Kasumi-1 (cell line): ENCODE measurements at places on chromosomes 2 and 18.

DNA sequence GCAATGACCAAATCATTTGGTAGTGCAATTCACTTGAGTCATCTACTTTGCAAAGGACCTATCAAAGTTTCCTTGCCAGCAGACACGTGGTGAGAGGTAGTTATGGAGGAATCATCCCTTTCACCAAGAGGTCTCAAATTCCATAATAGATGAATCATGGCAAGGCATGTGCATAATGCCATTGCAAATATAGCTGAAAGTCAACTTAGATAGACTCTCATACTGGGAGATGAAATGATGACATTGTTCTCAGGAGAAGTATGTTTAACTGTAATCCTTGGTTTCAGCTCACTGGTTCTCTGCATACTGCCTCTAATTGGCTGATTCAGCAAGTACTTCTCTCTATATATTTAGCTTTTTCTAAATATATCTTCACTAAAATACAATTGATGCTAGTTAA lies 57.2 kb downstream of the CALCRL start:
- DNase-seq: no peak

GRCh38 chr2:232741294-232741693 lies 35.1 kb downstream of the KCNJ13 start:
- peak; percentile 2 for DNase-seq

- DNase-seq: no peak
Measured at GRCh38 chr2:147759536-147759935, 85.3 kb upstream of the ACVR2A start.

GRCh38 chr2:55883829-55884228 lies 39.8 kb downstream of the EFEMP1 start:
- DNase-seq: no peak

DNA sequence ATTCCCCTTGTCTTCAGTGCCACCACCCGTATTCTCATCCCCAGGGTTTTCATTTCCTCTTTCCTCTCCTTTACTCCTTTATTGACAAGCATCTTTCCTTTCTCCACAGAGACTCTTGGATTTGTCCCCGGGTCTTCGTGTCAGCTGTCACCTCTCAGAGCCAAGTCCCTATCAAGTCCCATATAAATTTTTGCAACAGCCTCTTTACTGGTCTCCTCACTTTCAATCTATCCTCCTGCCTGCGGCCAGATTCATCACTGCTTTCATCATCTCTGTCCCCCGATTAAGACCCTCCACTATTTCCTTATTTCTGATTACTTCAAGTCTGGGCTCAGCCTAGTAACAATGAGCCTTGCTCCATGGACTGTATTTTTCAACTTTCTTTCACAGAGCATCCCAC lies 113.8 kb downstream of the CTAGE1 start:
- DNase-seq: no peak

GRCh38 chr2:16023506-16024360 lies 83.4 kb downstream of the MYCN start:
- no peak for DNase-seq

- no peak for DNase-seq
Measured at GRCh38 chr2:168574856-168575630, 119.0 kb downstream of the CERS6 start.

- DNase-seq: no peak
Measured at GRCh38 chr2:54997826-54998225, 52.4 kb downstream of the RTN4 start.

- no peak for DNase-seq
Measured at GRCh38 chr2:105239924-105240323, 1.6 kb upstream of the GPR45 start.

DNA sequence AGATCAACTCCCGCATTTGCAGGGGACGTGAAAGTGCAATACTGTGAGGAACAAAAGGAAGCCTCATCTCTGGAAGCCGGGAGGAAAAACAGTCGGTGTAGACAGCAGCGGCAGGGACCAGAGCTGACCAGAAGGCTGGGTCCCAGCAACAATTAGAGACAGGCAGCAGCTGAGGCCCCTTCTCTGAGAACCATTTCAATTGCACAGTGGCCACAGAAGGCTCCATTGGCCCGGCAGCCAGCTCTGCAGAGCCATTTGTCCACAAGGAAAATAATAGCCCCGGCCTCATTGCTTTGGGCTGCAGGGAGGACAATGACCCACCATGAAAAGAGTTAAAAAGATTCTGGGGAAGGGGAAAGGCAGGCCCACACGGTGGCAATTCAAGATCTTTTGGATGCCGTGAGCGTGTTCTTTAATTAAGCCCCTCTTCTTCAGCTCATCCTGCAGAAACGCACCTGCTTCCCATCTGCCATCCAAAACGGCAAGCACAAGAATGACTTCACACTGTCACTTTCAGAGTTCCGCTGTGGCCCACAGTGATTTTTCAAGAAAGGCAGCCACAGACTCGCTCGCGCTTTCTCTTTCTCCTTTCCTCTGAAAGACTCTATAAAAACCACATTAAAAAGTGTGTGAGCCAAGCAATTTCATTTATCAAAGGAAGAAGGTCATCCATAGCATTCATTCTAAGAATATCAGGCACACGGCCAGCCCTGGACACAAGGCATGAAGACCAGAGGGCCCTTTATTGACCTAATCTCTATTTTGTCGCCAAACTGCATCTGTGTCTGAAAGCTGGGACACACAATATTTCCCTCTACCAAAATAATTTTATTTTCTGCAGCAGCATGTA lies 293.6 kb downstream of the SOX11 start:
- DNase-seq: no peak

- no peak for DNase-seq
Measured at GRCh38 chr18:48279312-48279711, 129.9 kb downstream of the ZBTB7C start.

GRCh38 chr2:22769497-22769896 lies 615.5 kb upstream of the KLHL29 start:
- no peak for DNase-seq

DNA sequence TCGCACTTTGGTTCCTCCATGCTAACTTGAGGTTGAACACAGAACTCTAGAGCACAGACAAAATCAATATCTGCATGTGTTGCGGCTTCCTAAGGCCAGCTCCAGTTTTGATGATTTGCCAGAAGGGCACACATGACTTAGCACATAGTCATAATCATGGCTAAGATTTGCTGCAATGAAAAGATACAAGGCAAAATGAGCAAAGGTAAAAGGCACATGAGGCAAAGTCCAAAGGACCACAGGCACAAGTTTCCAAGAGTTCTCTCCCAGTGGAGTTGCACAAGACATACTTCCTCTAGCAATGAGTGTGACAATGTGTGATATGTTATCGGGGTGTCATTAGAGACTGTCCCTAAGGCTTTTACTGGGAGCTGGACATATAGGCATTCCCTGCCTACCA lies 24.2 kb upstream of the CXXC1 start:
- DNase-seq: no peak

- DNase-seq: no peak
Measured at GRCh38 chr2:176075481-176075880, 8.3 kb downstream of the EVX2 start.

GRCh38 chr2:168910330-168910729 lies 9.2 kb downstream of the G6PC2 start:
- DNase-seq: no peak

GRCh38 chr18:4453874-4454536 lies 1.1 kb downstream of the DLGAP1 start:
- DNase-seq: no peak

- DNase-seq: no peak
Measured at GRCh38 chr2:190896477-190896876, 15.9 kb downstream of the GLS start.

DNA sequence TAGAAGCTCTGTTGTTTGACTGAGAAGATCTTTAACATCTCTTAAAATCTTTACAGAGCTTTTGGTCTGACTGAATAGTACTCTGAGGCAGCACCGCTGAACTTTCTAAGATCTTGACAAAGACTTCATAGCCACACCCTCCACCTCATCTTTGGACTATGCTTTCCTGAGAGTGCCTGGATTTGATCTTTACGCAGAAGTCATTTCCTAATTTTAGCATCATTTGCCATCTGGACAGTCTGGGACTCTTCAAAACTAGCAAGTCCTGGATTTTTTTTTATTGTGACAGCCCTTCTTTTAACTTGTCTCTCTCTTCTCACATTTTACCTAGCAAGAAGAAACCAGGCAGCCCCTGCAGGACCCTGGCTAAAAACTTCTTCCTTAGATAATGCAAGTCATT lies 188.8 kb downstream of the CTIF start:
- no peak for DNase-seq

DNA sequence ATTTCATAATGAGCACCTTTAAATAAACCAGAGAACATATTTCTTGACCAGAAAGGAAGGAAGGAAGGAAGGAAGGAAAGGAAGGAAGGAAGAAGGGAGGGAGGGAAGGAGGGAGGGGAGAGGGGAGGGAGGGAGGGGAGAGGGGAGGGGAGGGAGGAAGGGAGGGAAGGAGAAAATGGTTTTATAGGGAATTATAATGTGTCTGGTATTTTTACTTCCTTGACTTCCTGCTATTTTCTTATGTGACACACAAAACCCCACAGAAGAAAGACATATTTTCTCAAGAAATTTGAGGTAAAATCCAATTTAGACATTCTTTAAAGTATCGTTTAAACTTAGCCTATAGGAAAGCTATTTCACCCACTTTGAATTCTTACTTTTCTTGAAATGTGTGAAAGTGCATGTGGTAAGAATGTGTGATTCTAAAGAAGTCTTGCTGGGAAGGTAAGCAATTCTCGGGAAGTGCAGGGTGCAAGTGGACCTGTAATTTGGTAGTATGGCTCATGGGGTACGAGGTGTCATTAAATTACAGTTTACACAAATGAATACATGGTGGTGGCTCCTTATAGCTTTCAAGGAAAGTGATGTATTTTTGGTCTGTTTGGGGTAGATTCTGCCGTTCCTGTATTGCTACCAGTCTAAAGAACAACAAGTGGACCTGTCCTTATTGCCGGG lies 18.0 kb downstream of the RNF125 start:
- DNase-seq: no peak

- no peak for DNase-seq
Measured at GRCh38 chr2:207039225-207039624, 99.9 kb downstream of the CPO start.

GRCh38 chr2:121634354-121635307 lies 14.6 kb downstream of the CLASP1 start:
- no peak for DNase-seq

- no peak for DNase-seq
Measured at GRCh38 chr2:144254342-144255235, 265.3 kb downstream of the ZEB2 start.

DNA sequence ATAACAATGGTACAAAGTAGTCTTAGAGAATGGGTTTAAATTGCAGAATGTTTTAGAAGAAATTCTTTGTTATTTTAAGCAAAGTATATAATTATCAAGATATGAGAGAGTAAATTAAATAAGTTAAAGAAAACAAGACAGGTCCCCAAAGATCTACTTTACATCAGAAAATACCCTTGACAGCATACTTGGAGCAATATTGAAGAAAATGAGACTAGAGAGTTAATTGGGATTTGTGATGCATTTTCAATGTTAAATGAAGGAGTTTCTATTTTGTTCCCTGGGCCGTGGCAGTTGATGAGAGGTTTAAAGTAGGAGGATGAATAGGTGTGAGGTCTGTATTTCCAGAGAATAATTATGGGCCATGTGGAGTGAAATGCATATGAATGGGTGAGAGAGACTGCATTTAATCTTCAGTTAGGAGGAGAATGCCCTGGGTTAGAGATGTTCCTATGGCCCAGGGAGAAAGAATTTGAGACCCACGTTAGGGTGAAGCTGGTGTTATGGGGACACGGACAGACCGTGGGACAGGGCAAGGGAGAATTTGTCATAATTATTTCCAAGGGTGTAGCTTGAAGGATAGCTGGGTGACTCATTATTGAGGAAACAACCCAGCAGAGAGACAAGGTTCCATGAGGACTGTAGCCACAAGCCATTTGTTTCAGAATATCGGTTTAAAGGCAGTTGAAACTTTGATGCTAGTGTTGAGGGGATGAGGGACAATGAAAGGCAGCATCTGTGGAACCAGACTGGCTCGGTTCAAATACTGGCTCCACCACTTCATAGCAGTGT lies 22.7 kb downstream of the MGAT5 start:
- DNase-seq: no peak
